A549 treated with GW870086 at 1 μM for 4 hours (cell line): ENCODE measurements at places on chromosomes 5 and 9. TPM values are rescaled to one million over a fixed set of nuclear protein-coding genes. Genes with fewer than 3 reads are reported as not detected.

The SLC36A3 gene
- total RNA-seq: not detected in 5 replicates

The DRD1 gene
- total RNA-seq: 0.13 to 0.23 TPM (median 0.17 TPM) in 5 replicates

The BHMT2 gene
- not detected in 5 replicates for total RNA-seq

The NKD2 gene
- total RNA-seq: 15.5 to 19.9 TPM (median 18.5 TPM) in 5 replicates

The SLC25A2 gene
- total RNA-seq: not detected in 5 replicates

The SAXO1 gene
- total RNA-seq: not detected in 5 replicates

The IFNA7 gene
- total RNA-seq: not detected in 5 replicates

The KIF4B gene
- 0.06 TPM in 1 of 5 replicates, not detected in the others for total RNA-seq

The C9orf153 gene
- total RNA-seq: 0.08 to 0.65 TPM (median 0.17 TPM) in 3 of 5 replicates, not detected in the others

The CLIC3 gene
- 3.3 to 5.1 TPM (median 4.8 TPM) in 5 replicates for total RNA-seq

The TMED7 gene
- 45.3 to 61.3 TPM (median 56.7 TPM) in 5 replicates for total RNA-seq

The LCN12 gene
- total RNA-seq: 0.80 to 1.6 TPM (median 1.3 TPM) in 5 replicates

The ADAMTS16 gene
- 1.5 to 1.9 TPM (median 1.6 TPM) in 5 replicates for total RNA-seq

The IFNA13 gene
- total RNA-seq: not detected in 5 replicates

The THBS4 gene
- total RNA-seq: 0.28 TPM in 1 of 5 replicates, not detected in the others

The KIAA0825 gene
- 0.41 to 0.60 TPM (median 0.50 TPM) in 5 replicates for total RNA-seq

The ANKRD31 gene
- total RNA-seq: 0.02 to 0.08 TPM (median 0.06 TPM) in 5 replicates

The JAKMIP2 gene
- total RNA-seq: not detected in 5 replicates

The LHX3 gene
- total RNA-seq: 0.07 to 0.13 TPM (median 0.08 TPM) in 4 of 5 replicates, not detected in the other

The DND1 gene
- 0.37 to 0.97 TPM (median 0.64 TPM) in 5 replicates for total RNA-seq

The DIPK1B gene
- total RNA-seq: 6.9 to 9.6 TPM (median 9.4 TPM) in 5 replicates

The OR1J1 gene
- total RNA-seq: not detected in 5 replicates

The SLC1A1 gene
- 0.79 to 1.5 TPM (median 1.3 TPM) in 5 replicates for total RNA-seq
